ENCODE measurements at places on chromosomes 6 and 20. TPM values are rescaled to one million over a fixed set of nuclear protein-coding genes. Genes with fewer than 3 reads are reported as not detected.

The SLC22A23 gene
- total RNA-seq, result 3.3 TPM

The KCNQ5 gene
- total RNA-seq, result 6.9 TPM

DNA sequence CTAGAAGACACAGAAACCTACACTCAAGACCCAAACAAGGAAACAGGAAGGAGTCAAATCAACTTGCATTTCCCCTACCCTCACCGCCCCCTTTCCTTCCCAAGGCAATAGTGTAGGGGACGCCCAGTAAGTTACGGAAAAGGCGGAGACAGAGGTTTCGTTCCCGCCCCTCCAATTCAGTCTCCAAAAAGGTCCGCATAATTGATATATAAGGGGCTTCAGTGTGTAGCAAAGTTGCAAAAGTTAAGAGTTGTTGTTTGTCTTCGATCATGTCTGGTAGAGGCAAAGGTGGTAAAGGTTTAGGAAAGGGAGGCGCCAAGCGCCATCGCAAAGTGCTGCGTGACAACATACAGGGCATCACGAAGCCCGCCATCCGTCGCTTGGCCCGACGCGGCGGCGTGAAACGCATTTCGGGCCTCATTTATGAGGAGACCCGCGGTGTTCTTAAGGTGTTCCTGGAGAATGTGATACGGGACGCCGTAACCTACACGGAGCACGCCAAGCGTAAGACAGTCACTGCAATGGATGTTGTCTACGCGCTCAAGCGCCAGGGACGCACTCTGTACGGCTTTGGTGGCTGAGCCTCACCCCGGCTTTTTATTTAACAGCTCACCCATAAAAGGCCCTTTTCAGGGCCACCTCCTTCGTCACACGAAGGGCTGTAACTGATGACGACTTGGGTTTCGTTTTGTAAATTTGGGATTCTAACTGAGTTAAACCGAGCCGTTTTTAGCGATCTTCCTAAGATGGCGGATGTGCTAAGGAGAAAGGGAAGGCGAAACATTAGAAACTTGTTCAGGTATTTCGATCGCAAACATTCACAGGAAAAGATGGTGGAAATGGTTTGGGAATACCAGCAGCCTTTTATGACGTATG, 124.6 kb upstream of the BTN3A2 start:
- DNase-seq, result no peak

The PNLDC1 gene
- not detected for total RNA-seq

The COL20A1 gene
- not detected for total RNA-seq

DNA sequence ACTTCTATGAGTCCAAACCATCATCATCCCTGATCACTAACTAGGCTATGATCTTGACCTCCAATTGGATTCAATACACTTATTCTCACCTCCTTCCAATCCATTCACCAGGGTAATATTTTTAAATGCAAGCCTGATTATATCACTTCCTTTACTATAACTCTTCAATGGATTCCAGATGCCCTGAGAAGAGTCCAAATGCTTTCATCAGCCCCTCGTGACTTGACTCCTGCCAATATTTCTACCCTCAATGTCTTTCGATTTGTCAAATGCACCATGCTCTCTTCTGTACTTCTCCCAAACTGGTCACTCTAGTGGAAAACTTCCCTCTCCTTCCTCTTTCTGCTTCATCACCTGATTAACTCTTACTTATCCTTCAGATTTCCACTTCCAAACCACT, 70.8 kb downstream of the CD164 start:
- no peak for DNase-seq

- DNase-seq, result no peak
Measured at GRCh38 chr6:4806791-4807190, 30.6 kb downstream of the CDYL start.

The MAS1 gene
- not detected for total RNA-seq

The ECT2L gene
- not detected for total RNA-seq

The TMEM74B gene
- total RNA-seq, result 0.29 TPM

DNA sequence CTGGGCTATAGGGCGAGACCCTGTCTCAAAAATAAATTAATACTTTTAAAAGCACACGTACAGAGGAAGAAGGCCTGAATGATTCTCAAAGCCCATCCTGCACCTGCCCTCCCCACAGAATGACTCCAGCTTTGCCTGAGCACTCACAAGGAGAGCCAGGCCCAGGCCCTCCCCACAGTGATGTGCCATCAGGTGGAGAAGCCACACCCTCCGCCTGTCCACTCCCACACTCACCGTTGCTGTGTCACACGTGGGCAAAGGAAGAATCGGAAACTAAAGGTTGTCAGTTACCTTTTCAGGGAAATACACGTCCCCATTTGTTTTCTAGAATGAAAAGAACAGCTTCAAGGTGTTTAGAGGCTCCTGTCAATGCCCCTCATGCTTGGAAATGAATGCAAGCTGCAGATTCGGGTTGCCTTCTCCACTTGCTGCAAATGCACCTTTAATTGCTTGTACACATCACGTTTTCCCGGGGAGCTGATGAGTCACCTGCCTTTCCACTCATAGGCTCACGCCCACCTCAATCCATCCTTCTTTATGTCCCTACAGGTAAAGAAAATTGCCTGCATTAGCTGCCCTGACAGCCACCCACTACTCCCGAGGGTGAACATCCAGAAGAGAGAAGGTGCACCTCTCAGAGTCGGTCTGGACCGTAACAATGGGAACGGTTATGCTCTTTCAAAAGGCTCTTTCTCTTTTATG, 45.5 kb upstream of the AFDN start:
- no peak for DNase-seq

DNA sequence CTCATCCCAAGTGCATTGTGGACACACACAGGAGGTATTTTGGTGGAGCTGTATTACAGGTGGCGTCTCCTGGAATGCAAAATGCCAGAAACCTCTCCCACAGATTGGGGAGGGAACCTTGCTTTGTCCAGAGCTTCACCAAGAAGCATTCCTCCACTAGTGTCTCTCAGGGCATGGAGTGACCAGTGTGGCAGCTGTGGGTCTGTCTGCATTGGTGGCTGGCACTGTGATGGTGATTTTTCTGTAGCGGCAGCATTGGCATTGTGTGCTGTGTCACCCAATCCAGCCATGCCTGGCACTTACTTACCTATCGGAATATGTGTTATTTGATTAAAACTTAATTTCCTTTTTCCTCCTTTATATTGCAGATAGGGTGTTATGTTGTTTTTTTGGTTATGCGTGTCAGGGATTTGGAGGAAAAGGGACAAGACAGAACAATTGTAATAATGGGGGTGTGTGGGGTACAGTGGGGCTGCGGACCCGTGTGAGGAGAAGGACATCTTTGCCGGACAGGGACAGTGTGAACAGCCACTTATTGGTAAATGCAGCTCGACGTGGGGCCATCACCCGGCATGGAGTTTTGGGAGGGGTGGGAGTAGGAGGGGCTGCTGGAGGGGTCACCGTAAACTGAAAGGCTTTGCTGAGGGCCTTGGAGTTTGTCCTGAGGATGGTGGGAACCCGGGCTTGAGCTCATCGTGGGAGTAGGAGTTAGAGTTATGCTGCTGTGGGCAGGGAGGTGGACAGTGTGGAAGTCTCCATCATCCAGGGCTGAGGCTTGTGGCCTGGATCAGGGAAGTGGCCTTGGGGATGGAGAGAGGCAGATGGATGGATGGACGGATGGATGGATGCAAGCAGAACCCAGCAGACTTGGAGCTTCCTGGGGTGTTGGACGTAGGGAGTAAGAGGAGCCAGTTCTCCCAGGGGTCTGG, 105.0 kb downstream of the SYCP2 start:
- DNase-seq, result no peak

DNA sequence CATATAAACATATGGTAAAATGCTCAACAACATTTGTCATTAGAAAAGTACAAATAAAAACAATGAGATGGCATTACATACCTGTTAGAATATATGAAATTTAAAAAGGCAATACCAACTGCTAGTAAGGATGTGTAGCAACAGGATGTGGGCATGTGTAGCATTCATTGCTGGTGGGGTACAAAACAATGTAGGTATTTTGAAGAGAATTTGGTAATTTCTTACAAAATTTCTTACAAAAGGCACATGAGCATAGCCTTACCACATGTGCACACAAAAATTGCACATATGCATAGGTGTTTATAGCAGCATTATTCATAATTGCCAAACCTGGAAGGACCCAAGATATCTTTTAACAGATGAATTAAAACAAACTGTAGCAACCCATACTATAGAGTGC, 1355.1 kb upstream of the CITED2 start:
- no peak for DNase-seq

- no peak for DNase-seq
Measured at GRCh38 chr6:96784650-96785049, 52.6 kb downstream of the GPR63 start.

DNA sequence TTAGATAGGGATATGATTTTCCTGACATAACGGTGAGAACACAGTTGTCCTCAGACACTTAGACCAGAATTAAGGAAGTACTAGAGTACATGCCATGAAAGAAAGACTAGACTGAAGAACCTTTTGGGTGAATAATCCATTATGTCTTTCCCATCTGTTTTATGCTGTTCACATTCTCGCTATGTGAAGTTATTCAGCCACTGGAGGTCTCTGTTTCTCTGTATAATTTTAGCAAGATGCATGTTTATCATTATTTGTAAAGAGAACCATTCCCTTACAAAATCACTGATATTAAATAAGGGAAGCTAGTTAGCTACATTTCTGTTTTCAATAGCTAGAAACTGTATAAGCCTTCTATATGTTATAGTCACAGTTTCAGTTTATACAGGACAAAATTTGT, 391.9 kb downstream of the CD109 start:
- DNase-seq, result no peak

- no peak for DNase-seq
Measured at GRCh38 chr6:81689580-81689979, 62.9 kb downstream of the TENT5A start.

DNA sequence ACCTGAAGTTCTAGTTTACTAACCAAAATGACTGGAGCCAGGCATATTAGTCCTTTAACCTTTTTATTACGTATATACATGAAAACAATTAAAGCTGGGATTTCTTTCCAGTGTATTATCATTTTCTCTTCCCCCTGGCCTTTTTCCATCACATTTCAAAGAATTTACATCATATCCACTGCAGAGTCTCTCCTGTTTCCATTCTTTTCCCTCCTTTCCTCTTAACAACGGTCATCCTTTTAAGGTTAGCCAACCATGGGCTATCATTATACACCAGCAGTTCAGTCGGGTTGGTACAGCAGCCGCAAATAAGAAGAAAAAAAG, 104.6 kb downstream of the TFAP2A start:
- DNase-seq, result no peak

The TSBP1 gene
- not detected for total RNA-seq

The HNF4A gene
- 0.34 TPM for total RNA-seq

- peak; percentile 90 for DNase-seq
Measured at GRCh38 chr6:148407372-148407771, 64.7 kb downstream of the SASH1 start.

- DNase-seq, result peak; percentile 73
Measured at GRCh38 chr20:54067606-54068174, 2.7 kb downstream of the BCAS1 start.

- no peak for DNase-seq
Measured at GRCh38 chr6:15266423-15266996, 20.6 kb downstream of the JARID2 start.

The DEFB124 gene
- not detected for total RNA-seq

DNA sequence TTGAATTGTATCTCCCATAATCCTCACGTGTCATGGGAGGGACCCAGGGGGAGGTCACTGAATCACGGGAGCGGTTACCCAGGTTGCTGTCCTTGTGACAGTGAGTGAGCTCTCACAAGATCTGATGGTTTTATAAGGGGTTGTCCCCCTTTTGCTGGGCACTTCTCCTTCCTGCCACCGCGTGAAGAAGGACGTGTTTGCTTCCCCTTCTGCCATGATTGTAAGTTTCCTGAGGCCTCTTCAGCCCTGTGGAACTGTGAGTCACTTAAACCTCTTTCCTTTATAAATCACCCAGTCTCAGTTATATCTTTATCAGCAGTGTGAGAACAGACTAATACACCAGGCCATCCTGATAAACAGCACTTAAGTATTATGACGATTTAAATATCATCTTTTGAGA, 9.0 kb upstream of the MRGBP start:
- no peak for DNase-seq

DNA sequence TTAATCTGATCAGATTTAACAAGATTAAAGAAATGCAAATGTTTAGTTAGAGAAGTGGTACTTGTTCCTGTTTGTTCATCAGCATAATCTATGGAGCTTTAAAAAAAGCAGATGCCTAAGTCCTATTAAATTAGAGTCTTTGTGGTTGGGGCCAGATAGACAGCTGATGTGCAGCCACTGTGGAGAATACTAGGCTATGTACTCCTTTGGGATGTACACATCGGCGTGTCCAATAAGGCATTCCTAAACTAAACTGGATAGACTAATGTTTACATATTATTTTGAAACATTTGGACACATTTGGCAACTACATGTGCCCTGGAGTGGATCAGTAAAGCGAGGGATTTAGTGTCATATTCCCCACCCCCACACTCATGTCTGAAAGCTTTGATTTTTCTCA, 459.5 kb downstream of the LMBRD1 start:
- no peak for DNase-seq

- DNase-seq, result no peak
Measured at GRCh38 chr6:132140189-132140588, 189.0 kb upstream of the CCN2 start.

- DNase-seq, result peak; percentile 100
Measured at GRCh38 chr20:51360451-51361201, 181.9 kb downstream of the NFATC2 start.

GRCh38 chr20:48999890-49000870, 45.9 kb upstream of the CSE1L start:
- no peak for DNase-seq

- no peak for DNase-seq
Measured at GRCh38 chr6:119880840-119881239, 531.3 kb upstream of the MAN1A1 start.

GRCh38 chr6:164546263-164546662, 763.1 kb downstream of the C6orf118 start:
- no peak for DNase-seq

The FAM162B gene
- not detected for total RNA-seq

The RBL1 gene
- total RNA-seq, result 14.4 TPM

GRCh38 chr6:154266560-154267099, 90.0 kb downstream of the IPCEF1 start:
- DNase-seq, result no peak

DNA sequence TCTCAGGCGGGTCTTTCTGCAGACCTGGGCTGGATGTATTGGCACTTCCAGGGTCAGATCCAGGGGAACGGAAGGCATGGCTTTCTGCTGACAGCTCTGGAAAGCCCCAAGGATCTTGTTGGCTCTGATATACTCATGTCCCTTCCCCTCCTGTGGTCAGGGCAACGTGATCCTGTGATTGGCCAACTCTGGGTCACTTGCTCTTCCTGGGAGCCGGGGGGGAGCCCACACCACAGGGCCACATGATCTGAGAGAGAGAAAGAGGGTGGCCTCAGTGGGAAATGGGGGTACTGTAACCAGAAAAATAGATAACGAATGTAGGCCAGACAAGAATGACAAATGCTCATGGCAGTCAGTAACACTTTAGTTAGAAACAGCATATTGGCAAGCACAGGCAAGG, 223.0 kb downstream of the NFATC2 start:
- no peak for DNase-seq

Data from HT1080 (cell line).